Thymus (tissue), 14 donors: ENCODE measurements at places on chromosomes 7 and 10. TPM values are rescaled to one million over a fixed set of nuclear protein-coding genes. Genes with fewer than 3 reads are reported as not detected.

DNA sequence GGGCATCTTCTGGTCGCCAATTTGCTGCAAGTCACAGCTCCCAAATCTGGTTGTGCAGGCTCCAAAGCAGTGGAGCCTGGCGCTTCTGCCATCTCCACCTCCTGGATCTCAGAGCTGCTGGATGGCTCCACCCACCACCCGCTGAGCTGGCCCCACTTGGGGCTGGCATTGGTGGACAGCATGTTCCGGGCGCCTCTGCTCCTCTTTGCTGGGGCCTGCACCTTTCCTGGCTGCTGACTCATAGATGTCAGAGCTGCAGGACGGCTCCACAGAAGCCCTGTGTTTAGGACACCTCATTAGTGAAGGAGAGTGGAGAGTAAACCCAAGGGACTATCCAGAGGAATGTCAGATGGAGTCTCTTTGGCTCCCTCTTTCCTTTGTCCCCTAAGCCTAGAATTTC lies 27.4 kb downstream of the MAPK8 start:
- H3K27me3 ChIP-seq: no peaks in the 10 kb centered on the region
- no peak overlapping the region for H3K4me3 ChIP-seq
- H3K27ac ChIP-seq: no peak overlapping the region
- H3K36me3 ChIP-seq: peaks cover 8% of the 10 kb centered on the region
- no peak for DNase-seq

- H3K36me3 ChIP-seq: no peaks in the 10 kb centered on the region
- no peaks in the 10 kb centered on the region for H3K4me1 ChIP-seq
- H3K4me3 ChIP-seq: no peak overlapping the region
- DNase-seq: no peak
- no peak overlapping the region for H3K27ac ChIP-seq
- H3K27me3 ChIP-seq: peaks cover 3% of the 10 kb centered on the region
Measured at GRCh38 chr7:131581241-131582051, 25.0 kb upstream of the PODXL start.

- H3K27me3 ChIP-seq: no peaks in the 10 kb centered on the region
- DNase-seq: no peak
- no peak overlapping the region for H3K4me3 ChIP-seq
- H3K4me1 ChIP-seq: no peaks in the 10 kb centered on the region
Measured at GRCh38 chr7:94052398-94053180, 48.4 kb upstream of the BET1 start.

DNA sequence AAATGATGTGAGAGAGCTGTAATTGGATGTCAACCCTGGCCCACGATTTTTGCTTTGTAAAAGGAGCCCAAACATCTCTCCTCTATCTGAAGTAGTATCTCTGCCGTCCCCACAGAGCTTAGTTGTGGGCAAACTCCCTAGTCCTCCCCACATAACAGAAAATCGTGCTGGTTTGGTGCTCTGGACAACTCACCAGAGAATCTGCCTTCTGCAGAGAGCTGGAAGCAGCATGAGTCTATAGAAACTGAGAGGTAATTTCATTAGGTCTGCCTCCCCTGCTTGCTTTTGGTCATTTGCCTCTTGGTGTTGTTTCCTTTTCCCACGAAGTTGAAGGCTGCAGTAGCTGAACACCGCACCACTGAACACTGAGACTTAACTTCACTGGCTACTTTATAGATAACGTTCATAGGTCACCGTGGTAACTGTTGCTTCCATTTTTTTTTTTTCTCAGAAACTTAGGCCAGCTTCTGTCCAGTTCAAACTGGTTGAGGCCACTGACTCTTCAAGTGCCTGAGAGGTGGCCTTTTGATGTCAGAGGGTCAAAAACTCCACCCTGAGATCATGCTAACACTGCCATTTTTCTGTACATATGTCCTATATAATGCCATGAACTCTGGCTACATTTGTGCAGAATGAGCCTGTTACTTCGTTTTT lies 3.3 kb upstream of the CDCA7L start:
- no peaks in the 10 kb centered on the region for H3K36me3 ChIP-seq
- no peak overlapping the region for H3K27ac ChIP-seq
- H3K27me3 ChIP-seq: no peaks in the 10 kb centered on the region

DNA sequence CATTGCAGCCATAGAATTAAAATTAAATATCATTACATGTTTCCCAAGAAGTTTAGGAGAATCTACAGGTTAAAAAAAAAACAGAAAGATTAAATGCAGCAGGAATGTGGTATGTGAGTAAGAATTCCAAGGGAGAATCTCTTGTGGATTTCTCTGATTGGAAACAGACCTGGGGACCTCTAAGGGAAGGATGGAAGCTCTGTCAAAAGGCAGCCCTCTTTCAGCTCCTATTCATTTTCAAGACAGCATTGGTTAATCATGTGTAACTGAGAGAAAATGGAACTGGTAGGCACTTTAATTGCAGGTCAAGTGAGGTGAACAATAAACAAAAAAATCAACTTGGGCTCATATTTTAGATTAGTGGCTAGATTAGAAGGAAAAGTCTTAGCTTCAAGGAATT lies 81.4 kb upstream of the MTPN start:
- no peaks in the 10 kb centered on the region for H3K4me1 ChIP-seq
- H3K4me3 ChIP-seq: no peak overlapping the region

EFCAB10 gene
- 0.14 TPM for total RNA-seq

LLCFC1 gene
- not detected for total RNA-seq

TMEM178B gene
- 2.0 TPM for total RNA-seq

CPA2 gene
- 0.14 TPM for total RNA-seq
